ENCODE measurements at places on chromosomes 1 and 21.

DNA sequence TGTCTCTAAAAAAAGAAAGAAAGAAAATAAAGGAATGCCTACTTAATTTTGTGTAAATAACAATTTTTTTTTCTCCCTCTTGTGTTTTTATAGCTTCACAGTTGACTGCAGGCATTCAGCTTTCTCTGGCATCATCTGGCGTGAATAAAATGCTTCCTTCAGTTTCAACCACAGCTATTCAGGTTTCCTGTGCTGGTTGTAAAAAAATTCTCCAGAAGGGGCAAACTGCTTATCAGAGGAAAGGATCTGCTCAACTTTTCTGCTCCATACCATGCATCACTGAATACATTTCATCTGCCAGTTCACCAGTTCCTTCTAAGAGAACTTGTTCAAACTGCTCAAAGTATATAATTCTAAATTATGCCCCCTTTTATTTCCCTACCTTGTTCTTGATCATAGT is 18.0 kb downstream of the ZMYM1 start:
- DNase-seq = no peak

GRCh38 chr21:15285556-15285955 is 220.8 kb upstream of the NRIP1 start:
- DNase-seq = no peak

GRCh38 chr1:110280804-110281203 is 58.4 kb upstream of the RBM15 start:
- DNase-seq = no peak

DNA sequence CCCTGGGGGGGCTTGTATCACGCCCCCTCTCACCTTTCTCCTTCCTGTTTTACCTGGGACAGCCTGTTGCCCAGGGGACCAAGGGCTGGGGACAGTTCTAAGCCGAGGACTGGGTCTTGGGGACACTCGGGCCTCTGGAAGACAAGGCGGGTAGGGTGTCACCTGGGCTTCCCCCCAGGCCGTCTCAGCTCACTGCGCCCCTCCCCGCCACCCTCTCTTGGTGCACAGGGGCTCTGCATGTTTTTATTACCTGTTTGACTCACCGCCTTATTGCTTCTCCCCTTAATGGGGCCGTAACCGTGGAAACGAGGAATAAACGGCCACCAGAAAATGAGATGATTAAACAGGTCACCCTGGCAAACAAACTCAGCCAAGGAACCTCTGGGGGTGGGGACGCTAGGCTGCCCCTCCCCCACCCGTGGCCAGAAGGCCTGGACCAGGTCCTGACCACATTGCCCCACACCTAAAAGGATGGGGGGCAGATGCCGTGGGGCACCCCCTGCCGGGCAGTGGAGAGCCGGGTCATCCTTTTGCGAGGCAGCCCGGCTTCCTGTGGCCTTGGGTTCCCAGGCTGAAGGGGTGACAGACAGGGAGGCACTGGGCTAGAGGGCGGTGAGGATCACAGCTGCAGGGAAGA is 109.9 kb downstream of the CASZ1 start:
- no peak for DNase-seq

DNA sequence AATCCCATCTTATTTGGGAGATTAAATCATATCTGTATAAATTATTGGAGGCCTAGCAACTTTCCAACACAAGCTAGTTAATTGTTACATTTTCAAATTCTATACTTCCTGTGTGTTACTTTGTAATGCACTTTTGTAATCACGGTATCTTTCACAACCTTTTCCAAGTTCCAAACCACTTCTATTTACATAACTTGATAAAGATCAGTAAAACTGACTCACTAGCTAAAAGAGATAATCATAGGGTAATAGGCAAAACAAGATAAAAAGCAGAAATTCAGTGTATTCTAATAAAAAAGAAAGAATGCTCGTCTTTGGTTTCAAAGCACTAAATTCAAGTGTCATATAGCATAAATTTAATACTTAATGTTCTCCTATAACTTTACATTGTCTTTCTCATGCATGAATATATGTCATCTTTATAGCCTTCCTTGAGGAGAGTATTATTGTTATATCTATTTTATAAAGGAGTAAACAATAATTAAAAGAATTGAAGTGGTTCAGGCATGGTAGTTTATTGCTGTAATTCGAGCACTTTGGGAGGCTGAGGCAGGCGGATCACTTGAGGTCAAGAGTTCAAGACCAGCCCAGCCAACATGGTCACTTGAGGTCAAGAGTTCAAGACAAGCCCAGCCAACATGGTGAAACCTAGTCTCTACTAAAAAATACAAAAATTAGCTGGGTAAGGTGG is 66.4 kb downstream of the RGS13 start:
- DNase-seq = no peak
